ENCODE measurements at places on chromosomes 16 and 17. TPM values are rescaled to one million over a fixed set of nuclear protein-coding genes. Genes with fewer than 3 reads are reported as not detected.

Gene CNTROB
- 40.5 TPM for total RNA-seq

Gene GNG13
- not detected for total RNA-seq

Gene KRT27
- total RNA-seq, result not detected

Gene CD300LB
- total RNA-seq, result not detected

Gene MEIOB
- not detected for total RNA-seq

Gene MED31
- total RNA-seq, result 18.8 TPM

Gene ATAD5
- 4.2 TPM for total RNA-seq

Gene CD300E
- not detected for total RNA-seq

Gene CRAMP1
- 15.5 TPM for total RNA-seq

Gene TBC1D3K
- total RNA-seq, result not detected

Gene TMEM100
- total RNA-seq, result not detected

All from PC-3 (cell line).